Stimulated activated CD4-positive, alpha-beta T cell treated with anti-CD3 and anti-CD28 coated beads, Interleukin-2, amount 100 ng/mL, for 24 hours (primary cell): ENCODE measurements at places on chromosomes 12 and 14.

DNA sequence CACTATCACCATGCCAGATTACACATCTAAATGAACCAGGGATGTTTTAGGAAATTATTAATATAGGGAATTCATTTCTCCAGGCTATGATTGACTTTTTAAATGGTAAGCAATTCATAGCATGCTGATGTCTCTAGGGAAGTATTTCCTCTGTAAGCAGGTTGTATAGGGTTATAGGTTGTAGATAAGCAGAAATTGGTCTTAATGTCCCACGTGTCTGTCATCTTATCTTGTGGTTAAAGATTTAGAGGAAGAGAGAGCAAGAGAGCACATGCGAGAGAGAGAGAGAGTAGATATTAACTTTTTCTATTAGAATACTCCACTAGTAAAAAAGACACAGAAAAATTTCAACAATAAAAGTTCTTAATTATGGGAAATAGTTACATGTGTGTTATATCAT lies 32.6 kb downstream of the TRHDE start:
- no peak for DNase-seq

DNA sequence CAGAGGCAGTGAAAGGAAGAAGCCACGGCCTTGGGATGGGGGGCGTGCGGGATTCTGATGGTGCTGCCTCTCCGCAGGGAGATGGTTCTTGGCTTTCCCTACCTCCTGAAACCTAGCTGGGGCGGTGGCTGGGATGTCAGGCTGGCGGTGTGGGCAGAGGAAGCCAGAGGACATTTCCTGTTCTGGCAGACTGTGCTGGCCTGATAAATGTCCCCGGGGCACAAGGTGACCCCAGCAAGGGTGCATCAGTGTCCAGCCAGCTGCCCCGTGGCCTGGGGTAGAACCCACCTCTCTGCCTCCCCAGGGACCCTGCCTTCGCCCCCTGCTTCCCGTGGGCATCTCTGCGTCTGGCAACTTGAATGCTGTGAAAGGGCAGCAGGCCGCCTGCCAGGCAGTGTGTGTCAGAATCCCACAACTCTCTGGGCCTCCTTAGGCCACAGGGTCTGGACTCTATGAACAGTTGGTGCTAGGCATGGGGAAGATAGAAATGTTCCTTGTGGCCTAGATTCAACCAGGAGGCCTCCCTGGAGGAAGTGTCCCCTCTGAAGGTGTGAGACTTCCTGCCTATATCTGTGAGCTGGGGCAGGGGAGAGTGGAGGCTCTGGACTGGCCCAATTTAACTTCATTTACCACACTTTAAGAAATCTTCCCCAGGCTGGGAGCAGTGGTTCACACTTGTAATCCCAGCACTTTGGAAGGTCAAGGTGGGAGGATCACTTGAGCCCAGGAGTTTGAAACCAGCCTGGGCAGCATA lies 4.9 kb downstream of the SH2B3 start:
- no peak for DNase-seq

GRCh38 chr12:88889326-88890110 lies 309.2 kb upstream of the KITLG start:
- DNase-seq: no peak

DNA sequence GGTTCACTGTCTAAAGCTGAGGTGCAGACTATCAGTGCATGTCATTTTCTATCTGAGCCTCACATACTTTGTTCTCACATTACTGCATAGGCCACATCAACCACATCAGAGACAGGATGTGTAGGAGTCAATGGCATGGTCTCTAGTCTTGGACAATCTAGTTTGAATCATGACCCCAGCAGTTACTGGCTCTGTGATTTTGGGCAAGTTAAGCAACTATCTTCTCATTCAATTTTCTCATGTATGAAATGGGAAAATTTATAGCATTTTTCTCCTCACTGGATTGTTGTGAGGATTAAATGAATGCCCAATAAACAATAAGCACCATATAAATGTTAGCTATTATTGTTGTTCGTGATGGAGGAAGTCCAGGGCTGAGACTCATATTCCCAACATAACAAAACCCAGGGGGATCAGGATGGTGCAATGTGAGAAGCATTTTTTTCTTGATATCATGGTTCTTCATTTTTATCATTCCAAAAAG lies 432.6 kb downstream of the LRIG3 start:
- DNase-seq: no peak

GRCh38 chr12:118145798-118146156 lies 9.9 kb downstream of the PEBP1 start:
- DNase-seq: no peak

DNA sequence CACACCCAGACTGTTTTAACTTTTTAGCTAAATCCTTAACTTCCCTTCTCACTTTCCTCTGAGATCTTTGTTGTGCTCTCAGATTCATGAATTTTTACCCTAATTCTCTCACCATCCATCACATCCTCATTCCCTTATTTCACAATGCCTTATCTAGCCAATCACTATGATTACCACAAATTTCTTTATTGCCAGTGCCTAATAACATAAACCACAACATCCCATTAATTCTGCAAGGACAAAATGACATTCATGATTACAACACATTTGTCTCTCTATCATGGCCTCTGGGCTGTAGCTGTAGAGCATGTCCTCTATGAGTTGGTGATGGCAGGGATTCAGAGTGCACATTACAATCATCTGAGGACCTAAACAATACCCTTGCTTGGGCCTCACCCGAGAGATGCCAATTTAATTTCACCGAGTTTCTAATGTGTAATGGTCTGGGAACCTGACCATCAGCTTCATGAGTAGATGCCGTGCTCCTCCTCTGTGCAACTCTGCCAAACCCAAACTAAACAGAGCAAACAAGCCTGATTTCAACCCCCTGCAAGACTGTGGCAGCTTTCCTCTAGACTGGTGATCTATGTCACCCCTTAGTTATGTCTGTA lies 99.3 kb downstream of the SPTSSA start:
- DNase-seq: no peak

DNA sequence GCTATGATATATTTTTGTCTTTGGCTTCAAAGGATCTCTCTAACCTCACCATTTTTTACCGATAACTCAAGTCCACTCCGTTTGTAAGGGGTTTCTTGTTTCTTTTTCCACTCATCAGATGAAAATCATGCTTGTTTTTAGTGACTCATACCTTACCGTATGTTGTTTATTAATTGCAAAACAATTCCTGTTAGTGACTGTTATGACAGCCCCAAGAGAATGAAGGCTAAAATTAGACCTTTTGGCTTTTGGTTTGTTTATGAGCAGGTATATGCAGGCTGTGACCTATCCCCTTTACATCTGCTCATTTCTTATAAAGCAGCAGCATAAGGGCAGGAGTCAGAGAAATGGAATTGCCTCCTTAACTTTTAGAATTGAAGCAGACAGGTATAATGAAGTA lies 319.8 kb downstream of the CEP128 start:
- DNase-seq: no peak
